Activated CD8-positive, alpha-beta memory T cell treated with anti-CD3 and anti-CD28 coated beads for 24 hours (primary cell): ENCODE measurements at places on chromosomes 5 and 9.

GRCh38 chr5:110956913-110957813 is 114.3 kb upstream of the TSLP start:
- DNase-seq: no peak

- DNase-seq: no peak
These were observed 15.1 kb downstream of the ADCY2 start for GRCh38 chr5:7410936-7411511.

GRCh38 chr5:103612545-103612944 is 50.0 kb upstream of the NUDT12 start:
- no peak for DNase-seq

GRCh38 chr5:137036640-137037039 is 462.5 kb downstream of the SPOCK1 start:
- DNase-seq: no peak

DNA sequence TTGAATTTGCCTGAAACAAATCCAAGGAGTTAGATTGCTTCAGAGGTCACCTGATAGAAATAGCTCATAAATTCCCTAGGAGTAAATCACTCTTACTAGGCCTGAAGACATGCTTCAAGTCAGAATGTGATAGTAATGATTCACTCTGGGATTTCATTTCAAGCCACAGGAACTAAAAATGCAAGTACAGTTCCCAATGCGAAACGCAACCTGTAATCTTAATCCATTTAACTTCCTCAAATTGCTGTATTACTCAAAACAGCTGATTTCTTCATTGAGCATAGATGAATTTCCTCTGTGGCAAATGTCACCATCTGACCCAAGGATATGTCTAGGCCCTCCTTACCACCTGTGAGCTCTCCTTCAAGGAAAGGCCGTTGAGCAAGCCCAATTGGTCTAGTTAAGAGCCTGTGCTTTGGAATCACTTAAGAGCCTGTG is 32.1 kb upstream of the IL6ST start:
- DNase-seq: no peak

DNA sequence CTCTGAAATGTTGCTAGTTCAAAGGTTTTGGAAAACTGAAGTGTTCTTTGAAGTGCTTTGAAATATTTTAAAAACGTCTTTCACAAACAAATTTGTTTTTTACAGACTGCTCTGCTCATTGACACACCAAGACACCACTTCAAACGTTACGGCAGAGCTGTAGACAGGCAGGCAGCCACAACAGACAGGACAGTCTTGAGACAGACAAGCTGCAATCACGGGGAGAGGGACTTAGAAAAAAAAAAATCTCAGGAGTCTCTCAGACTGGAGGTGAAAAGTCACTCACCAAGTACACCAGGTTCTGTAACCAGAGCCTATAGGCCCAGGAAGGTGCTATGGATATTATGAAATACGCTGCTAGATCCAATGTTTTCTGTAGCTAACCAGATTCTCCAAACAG is 135.4 kb downstream of the ISL1 start:
- DNase-seq: no peak

DNA sequence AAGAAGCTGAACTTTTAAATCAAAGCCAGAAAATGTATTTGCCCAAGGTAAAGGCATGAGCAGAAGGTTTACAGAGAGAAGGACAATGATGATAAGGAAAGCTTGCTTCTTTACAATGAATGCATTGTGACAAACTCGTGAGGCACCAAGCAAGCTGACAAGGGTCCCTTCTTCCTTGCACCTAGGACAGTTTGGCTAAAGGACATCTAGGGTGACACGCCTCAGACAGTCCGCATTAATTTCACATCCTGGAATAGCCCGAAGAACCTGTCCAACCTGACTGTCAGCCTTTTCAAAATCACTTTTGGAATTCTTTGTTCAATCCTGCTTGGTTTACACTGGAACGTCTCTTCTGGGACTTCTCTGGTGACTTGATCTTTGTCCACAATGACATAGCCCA is 146.4 kb upstream of the MAP3K1 start:
- no peak for DNase-seq

DNA sequence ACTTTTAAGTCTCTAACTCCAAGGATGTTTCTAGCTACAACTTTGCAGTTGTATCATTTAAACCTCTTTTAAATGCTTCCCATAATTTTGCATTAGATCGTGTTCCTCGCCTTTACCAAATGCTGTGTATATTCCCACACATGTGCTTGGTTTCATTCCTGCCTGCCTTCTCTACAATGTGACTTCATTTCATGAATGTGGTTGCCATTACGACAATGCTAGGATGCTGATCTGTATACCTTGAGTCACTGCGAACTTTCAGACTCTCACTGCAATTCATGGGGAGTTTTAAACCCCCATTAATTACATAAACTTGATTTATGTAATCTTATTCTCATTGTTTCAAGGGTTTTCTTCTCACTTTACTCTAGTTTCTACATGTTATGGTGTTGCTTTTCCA is 50.3 kb downstream of the UBE2QL1 start:
- no peak for DNase-seq

DNA sequence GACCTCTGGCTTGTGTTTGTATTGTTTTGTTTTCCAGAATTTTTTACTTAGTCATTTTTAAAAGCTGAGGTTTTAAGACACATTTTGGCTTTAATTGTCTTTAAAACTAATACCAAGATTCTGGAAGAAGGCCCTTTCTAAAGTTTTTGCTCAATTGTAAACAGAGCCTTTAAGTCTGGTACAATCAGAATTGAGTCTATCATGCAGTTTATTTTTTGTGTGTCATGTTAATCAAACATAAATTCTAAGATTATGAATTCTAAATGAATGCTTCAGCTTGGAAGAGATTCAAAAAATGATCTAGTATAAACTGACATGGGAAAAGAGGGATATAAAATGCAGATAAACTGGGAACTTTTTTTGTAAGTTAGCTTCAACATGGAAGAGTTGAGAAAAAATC is 882.7 kb downstream of the TLE1 start:
- no peak for DNase-seq

DNA sequence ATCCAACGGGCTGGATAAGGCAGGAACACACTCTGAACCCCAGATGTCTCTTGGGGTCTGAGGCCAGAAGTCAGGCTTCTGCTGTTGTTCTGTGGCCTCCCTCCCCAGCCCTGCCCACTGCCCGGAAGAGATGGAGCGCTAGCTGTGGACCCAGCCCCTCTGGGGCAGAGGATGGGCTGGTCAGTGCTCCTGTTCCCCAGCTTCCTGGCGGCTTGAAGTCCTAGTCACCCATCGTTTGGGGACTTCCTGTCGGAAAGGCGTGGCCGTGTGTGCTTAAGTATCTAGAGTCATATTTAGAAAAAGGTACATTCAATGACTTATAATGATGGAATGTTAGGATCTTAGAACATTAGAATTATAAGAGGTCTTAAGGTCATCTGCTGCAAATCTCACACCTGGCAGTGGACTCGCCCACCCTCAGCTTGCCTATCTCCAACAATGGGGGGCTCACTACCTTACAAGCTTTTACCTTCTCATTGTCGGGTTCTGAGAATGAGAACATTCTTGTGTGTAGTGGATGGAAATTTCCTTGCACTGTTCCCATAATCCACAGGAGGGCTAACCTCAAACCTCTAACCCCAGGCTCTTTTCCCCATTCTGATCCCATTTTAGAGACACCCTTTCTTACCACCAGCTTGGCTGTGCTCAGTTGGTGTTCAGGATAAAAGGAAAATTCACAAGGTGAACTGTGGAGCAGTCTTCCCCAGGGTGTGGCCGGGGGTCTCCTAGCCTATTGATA is 13.4 kb upstream of the AIF1L start:
- DNase-seq: no peak

DNA sequence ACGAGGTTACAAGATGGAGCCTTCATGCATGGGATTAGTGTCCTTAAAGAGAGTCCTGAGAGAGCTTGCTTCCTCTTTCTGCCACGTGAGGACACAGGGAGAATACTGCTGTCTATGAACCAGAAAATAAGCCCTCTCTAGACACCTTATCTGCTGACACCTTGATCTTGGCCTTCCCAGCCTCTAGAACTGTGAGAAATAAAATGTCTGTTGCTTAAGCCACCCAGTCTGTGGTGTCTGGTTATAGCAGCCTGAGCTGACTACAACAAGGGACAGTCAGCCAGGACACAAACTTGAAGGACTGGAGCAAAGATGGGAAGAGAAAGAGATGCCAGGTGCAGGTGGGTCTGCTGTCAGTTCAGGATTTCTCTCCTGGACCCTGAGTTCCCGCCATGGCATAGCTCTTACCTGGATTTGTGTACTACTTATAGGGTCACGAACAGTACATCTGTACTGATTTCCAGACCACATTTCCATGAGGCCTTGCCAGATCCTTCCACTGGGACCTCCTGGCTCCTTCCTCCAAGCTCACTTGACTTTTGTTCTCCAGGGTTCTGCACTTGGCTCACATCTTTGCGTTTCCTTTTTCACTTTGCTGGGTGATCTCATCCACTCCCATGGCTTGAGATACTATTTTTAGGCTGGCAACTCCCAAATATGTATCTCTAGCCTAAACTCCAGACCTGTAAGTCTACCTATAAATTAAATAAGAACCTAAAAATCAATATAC is 44.9 kb upstream of the LIFR start:
- no peak for DNase-seq
